ENCODE measurements at places on chromosomes 12 and 14.

- no peak for DNase-seq
Measured at GRCh38 chr14:75404847-75405246, 23.0 kb upstream of the JDP2 start.

DNA sequence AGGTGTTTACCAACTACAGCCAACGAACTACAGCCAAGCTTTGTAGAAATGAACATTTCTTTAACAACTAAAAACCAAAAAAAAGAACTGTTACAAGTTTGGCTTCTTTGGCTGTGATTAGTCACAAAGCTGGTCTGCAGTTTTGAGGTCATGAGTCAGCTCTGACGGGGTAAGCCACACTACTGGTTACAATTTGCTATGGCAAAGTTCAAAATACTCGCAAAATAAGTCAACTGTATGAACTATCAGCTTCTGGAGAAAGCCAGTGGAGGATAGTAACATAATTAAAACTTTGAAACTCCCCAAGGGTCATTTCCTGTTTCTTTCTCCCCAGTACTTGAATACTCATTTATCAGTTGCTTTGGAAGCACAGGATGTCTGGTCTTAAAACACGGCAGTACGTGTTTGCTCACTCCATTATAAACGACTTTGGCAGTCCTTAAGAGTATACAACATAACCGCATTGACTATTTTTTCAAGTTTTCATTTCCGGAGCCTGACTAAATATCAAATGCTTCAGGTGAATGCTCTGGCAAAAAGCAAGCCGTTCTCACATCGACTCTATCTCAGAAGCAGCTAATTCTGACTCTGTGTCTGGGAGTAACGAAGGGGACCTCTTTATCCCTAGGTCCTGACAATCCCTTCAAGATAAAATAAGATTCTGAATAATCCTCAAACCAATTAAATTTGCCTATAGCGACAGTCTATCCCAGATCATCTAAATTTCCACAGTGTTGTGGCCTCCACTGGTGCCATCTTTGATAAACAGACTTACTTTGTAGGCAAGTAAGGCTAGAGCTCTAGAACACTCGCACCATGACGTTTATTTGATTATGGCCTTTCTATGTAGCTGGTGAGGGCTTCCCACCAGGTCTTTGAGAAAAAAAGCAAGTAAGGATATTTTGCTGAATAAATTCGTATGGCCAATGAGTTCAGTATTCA is 10.6 kb downstream of the PHLDA1 start:
- no peak for DNase-seq

- no peak for DNase-seq
Measured at GRCh38 chr14:69711065-69711464, 55.9 kb upstream of the SRSF5 start.

DNA sequence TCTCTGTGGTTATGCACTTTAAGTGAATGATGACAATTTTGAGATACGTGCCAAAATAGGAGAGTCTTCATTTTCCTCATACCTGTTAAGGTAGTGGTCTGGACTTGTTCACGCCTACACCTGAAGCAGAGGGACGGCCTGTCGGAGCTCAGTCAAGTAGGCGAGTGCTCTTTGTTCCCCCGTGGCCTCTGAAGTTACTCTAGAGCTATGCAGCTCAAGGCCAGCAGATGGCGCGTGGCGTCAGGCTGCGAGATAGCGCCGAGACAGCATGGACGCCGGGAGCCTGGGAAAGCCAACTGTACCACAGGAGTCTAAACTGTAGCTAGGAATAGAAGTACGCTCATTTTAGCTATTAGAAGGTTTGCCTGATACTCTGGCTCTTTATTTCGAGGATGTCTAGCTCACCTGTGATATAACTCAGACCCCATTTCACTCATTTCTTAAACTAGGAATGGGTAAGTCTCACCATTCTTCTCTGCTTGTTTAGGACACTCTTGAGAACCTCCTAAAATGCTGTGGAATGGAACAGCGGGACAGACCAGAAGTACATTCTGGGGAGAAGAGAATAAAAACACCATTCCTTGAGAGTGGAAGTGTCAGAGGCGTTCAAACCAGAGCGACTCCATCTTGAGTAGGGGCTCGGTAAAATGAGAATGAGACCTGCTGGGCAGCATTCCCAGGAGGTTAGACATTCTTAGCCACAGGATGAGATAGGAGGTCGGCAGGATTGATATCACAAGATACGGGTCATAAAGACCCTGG is 267.4 kb upstream of the HMGA2 start:
- DNase-seq: no peak

DNA sequence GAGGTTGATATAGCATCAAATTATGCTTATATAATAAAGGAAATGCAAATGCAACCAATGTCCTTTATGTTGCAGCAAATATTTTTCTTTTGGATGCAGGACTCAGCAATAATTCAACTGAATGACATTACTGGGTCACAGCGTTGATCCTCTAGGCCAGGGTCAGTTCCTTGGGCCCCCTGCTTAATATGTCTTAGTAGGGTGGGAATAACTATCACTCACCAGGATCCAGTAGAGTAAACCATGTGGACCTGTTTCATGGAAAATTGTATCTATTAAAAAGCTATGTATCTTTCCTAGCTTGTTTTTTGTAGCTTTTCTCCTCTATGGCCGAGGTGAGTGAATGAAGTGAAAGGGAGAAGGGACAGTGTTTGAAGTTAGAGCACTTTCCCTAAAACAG is 161.5 kb upstream of the SSTR1 start:
- no peak for DNase-seq

DNA sequence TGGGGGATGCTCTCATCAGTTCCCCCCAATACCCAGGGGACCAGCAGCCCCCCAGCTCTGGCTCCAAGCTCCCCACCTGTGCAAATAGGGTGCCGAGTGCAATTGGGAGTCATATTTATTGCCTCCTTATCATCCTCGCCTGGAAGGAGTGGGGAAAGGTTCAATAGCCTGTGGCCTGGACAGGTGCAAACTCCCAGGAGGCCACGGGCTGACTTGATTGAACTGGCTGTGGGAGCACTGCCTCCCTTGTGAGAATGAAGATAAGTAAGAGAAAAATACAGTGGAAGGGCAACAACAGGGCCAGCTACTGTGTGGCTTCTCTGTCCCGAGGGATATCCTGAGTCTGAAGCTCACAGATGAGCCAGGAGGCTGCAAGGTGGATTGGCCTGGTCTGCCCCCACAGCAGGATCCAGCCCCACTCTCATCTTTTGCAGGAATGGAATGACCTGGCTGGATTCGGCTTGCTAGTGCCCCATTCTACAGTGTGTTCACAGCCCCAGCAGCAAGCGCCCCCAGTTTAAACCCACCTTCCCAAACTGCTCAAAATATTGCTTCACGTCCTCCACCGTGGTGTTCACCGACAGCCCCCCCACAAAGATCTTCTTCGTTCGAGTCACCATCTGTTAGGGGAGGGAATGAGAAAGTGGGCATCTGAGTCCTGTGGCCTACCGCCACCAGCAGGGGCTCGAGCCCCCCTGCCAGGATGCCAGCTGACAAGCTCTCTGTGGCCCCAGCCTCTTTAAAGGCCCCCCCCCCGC is 6.3 kb downstream of the MSI1 start:
- no peak for DNase-seq

DNA sequence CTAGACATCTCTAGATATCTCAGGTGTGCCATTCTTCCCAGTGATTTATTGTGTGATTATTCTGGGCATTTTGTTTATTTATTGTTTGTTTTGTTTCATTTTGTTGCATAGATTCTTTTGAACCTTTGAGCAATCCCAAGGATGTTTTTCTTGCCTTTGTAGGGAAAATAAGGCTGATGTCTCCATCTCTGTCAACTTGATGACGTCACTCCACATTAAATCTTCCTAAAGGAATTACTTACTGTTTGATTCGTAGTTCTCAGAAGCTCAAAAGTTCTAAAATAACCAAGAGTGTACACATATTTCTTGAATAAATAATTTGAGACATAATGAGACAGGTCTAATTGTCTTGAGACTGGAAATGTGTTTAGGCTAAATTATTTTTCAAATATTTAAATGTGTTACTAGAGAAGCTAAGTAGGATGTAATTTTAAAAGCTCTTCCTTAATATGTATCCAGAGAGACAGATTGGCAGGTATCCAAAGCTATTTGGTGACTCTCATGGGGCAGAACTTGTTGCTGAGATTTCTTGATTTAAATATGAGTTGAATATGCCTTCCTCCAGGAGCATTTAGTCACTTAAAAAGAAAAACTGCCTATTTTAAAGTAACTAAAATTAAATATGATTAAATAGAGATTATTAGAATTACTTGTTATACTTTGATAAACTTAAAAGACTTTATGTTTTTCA is 128.7 kb downstream of the CNTN1 start:
- DNase-seq: no peak

DNA sequence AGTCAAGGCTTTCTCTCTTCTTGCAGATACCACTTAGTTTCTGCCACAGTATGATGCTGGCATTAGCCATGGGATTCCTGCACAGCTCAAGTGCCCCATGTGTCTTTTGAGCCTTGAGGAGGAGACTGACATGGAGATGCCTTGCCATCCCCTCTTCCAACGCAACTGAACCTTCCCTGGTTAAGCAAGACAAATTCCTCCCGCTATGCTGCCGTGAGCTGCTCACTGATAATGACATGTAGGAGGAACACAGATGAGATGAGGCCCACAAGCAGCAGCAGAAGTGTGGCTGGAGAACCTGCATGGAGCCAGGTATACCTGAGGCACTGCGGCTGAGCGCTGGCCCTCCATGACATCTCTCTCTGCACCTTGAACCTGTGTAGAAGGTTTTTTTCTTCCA is 15.4 kb upstream of the PPP1R1A start:
- DNase-seq: no peak

GRCh38 chr14:83992857-83993256 is 1537.1 kb upstream of the FLRT2 start:
- DNase-seq: no peak

DNA sequence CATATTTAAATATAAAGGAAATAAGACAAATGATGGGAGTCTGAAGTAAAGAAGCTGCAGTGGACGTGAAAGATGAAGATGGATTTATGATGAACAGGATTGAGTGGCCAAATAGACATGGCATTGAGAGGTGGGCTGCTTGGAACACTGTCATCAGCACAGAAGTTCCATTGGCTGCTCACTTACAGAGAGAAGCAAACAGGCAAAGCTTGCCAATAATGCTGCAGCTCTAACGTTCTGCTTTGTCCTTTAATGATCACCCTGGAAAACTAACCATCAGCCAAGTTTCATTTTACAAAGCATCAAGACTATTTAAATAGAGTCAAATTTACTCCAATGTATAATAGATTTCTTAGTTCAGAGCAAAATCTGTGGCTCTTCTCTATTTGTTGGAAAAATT is 721.4 kb downstream of the TMTC2 start:
- no peak for DNase-seq

GRCh38 chr14:61396279-61396678 is 74.9 kb downstream of the PRKCH start:
- DNase-seq: no peak

- no peak for DNase-seq
Measured at GRCh38 chr12:4734625-4735340, 14.6 kb downstream of the GALNT8 start.

DNA sequence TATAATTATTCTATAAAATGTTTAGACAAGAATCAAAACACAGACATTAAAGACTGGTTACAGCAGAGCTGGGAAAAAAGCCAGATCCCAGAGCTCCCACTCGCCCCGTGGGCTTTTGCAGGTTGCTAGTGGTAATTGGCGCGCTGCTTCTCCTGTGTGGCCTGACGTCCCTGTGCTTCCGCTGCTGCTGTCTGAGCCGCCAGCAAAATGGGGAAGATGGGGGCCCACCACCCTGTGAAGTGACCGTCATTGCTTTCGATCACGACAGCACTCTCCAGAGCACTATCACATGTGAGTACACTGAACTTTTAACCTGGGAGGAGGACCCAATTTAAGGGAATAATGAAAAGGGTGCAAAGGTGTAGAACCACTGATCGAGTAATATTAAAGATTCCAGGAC is 7.5 kb downstream of the TMEM52B start:
- DNase-seq: no peak

All from T-helper 1 cell (primary cell).